ENCODE measurements at places on chromosomes 3 and 15. TPM values are rescaled to one million over a fixed set of nuclear protein-coding genes. Genes with fewer than 3 reads are reported as not detected.

FSIP1 gene
- total RNA-seq: 1.0 TPM

TAGLN3 gene
- not detected for total RNA-seq

- no peaks in the 10 kb centered on the region for H3K4me1 ChIP-seq
- DNase-seq: no peak
- H3K4me3 ChIP-seq: no peak overlapping the region
Measured at GRCh38 chr3:99562138-99562537, 76.3 kb upstream of the COL8A1 start.

DNA sequence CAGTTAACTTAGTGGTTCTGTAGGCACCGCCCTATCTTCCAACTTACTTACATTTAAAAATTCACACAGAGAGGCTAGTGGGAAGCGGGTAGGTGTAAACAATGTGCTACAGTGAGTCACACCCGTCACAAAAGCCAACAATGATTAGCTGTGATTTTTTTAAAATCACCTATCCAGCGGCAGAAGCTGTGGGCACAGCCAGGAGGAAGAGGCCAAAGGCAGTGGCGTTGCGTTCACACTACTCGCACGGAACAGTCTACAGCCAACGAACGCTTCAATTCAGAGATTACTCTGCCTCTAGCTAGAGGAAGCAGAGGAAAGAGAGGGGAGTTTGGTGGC is 2.5 kb upstream of the NLGN1 start:
- no peak overlapping the region for H3K27ac ChIP-seq
- H3K4me3 ChIP-seq: peak overlapping the region; percentile 27
- H3K36me3 ChIP-seq: no peaks in the 10 kb centered on the region
- H3K27me3 ChIP-seq: peaks cover 33% of the 10 kb centered on the region
- peaks cover 17% of the 10 kb centered on the region for H3K4me1 ChIP-seq

GRCh38 chr3:29176501-29176900 is 104.4 kb upstream of the RBMS3 start:
- H3K4me3 ChIP-seq: no peak overlapping the region
- H3K36me3 ChIP-seq: no peaks in the 10 kb centered on the region
- no peak overlapping the region for H3K27ac ChIP-seq
- no peaks in the 10 kb centered on the region for H3K27me3 ChIP-seq

GRCh38 chr15:65091946-65092770 is 15.6 kb downstream of the KBTBD13 start:
- no peaks in the 10 kb centered on the region for H3K4me1 ChIP-seq
- H3K27ac ChIP-seq: no peak overlapping the region
- no peaks in the 10 kb centered on the region for H3K36me3 ChIP-seq

GRCh38 chr3:153669527-153669926 is 451.7 kb upstream of the ARHGEF26 start:
- H3K36me3 ChIP-seq: no peaks in the 10 kb centered on the region
- no peak overlapping the region for H3K4me3 ChIP-seq
- no peak for DNase-seq

GRCh38 chr3:120281261-120281660 is 3.8 kb downstream of the GPR156 start:
- peaks cover 12% of the 10 kb centered on the region for H3K27me3 ChIP-seq
- H3K4me3 ChIP-seq: no peak overlapping the region
- no peak for DNase-seq
- H3K27ac ChIP-seq: no peak overlapping the region
